ENCODE measurements at places on chromosomes 6 and 20.

DNA sequence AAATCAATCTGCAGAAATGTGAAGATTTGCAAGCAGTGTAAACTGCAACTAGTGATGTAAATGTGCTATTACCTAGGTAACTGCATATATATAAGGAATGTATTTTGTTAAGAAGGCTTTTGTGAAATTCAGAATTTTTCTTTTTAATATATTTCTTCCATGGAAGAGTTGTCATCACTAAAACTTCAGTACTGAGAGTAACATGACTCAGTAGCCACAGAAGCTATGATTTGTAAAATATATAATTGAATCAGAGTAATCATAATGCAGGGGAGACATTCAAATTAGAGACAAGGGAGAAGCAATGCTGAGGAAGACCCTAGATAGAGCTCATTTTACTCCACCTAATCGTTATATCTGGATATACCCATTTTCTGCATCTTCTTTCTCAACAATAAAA is 141.7 kb downstream of the ADGRG6 start:
- DNase-seq, result no peak

GRCh38 chr6:111565326-111566221 is 40.1 kb downstream of the TRAF3IP2 start:
- peak; percentile 47 for DNase-seq

DNA sequence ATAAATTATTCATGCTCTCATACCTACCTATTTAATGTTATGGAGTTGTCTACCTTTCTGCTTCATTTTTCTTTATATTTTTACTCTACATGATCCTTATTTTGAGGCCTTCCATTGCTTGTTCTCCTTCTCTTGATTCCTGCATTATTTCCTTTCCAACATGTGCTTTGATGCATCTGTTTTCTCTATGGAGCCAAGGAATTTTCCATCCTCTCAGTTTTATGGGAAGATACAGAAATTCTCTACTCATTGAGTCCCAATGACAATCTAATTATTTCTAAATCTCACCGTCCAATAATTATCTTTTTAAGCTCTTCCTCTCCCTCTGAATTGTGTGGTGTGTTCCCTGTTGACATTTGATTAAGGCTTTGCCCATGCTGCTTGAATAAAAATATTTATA is 136.0 kb downstream of the PACRG start:
- no peak for DNase-seq

- no peak for DNase-seq
Measured at GRCh38 chr6:134295953-134296553, 21.9 kb downstream of the SGK1 start.

- DNase-seq, result no peak
Measured at GRCh38 chr20:57500962-57501361, 24.0 kb downstream of the CTCFL start.

DNA sequence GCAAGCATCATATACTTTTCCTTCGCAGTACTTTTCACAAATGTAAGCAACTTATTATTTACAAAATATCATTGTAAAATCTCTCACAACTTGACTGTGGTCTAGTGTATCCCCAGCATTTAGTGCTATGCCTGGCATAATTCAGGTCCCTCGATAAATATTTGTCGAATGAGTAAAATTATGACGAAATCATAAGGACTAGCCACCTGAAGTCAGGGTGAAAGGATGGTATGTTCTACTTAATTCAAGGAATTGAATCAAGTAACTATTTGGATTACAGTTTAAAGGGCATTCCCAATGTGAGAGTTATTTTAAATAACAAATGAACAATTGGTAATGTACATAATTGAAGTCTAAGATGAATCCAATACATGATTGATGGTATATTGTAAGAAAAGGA is 393.0 kb upstream of the SLC35B3 start:
- DNase-seq, result no peak

DNA sequence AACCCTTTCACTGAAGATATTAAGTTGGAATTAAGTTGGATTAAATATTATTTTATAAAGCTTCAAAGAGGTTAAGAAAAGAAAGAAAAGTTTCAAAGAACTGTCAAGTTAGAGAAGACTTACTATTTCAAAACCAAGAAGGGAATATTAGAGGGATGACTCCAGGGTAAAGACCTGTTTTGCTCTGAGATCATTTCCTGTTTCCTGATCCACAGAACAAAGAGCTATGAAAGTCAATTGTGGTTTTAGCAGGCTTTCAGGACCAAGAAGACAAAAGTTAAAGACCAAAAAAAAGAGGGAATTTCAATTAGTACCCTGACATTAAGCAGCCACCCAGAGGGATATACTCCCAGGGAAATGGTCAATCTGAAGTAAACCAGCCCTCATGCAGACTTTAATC is 19.4 kb downstream of the ESF1 start:
- no peak for DNase-seq

DNA sequence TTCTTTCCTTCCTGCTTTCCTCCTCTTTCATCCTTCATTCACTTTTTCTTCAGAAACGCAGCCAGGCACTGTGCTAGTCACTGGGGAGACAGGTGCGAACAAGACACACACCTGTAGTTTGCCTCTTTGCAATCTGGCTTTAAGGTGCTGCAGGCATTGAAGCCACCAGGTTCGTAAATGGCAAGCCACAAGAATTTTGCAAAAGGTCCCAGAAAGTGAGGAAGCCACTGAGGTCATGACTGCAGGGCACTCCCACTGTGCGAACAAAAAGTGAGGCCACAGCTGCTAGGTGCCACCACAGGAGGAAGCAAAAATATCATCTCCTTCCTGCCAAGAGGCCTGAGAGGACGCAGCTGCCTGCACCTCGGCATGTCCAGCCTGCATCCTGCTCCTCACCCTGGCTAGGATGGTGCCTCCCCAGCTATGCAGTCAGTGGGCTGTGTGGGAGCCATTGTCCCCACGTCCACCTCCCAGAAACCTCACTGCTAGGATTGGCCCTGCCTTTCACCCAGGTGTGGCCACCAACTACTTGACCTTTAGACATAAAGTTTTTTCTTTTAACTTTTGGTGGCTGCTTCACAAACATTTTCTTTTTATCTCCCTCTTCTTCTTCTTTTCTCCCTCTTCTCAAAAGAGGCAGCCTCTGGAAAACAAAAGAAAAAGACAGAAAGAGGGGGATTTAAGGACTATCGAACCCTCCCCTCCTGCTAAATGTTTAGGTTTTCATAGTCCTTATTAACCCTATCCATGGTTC is 230.8 kb downstream of the BCAS1 start:
- DNase-seq, result peak; percentile 43

DNA sequence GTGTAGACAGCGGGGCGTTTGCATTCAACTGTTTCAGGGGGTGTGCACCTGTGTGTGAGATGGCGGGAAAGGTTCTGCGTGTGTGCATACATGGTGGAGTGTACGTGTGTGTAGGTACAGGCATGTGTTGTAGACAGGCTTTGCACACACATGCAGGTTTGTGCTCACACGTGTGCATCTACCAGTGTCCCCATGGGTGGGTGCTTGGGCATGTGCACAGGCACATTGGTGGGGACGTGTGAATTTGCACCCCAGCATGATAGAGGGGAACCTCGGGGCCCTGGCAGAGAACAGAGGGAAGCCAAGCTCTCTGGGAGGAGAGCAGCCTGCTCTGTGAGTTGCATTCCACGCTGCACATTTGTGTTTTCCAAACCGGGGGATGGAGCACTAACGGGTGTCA is 250.2 kb downstream of the PREX1 start:
- no peak for DNase-seq

- DNase-seq, result no peak
Measured at GRCh38 chr6:146943664-146944063, 260.6 kb upstream of the STXBP5 start.

DNA sequence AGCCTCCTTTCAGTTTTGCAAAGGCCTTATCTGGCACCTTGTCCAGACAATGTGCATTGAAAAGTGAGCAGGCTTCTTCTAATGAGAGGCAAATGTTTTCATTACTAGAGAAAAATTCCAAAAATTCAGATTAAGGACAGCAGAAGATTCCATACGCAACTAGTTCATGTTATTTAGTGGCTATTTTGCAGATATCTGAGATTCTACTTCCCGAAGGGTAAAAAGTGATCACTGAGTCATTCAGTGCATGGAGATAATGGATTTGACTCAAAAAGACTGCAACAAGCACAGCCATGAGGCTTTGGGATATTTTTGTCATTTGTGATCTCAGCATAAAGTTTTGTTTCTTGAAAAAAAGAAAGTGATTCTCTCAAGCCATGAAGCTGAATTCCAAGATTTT is 29.9 kb downstream of the METTL24 start:
- no peak for DNase-seq

GRCh38 chr20:62972845-62973745 is 20.6 kb downstream of the SLC17A9 start:
- no peak for DNase-seq

DNA sequence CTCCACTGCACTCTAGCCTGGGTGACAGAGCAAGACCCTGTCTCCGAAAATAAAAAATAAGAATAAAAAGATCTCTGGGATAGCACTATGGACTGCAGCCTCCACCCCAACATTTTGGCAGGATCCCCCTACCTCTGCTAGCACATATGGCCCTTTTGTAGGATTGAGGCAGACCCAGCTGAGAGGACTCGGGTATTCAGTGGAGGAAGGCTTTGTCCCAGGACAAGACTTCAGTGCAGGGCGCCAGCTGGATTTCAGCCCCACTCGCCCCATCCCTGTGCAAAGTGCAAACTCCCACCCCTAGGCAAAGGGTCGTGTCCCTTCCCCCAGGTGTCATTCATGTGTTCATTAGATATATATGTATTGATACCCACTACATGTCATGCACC is 84.6 kb upstream of the SLC22A16 start:
- DNase-seq, result no peak

GRCh38 chr6:159608961-159609651 is 83.9 kb downstream of the SOD2 start:
- peak; percentile 18 for DNase-seq

GRCh38 chr6:149899486-149899885 is 1.6 kb upstream of the RAET1E start:
- DNase-seq, result no peak
